ENCODE measurements at places on chromosomes 1 and 21.

DNA sequence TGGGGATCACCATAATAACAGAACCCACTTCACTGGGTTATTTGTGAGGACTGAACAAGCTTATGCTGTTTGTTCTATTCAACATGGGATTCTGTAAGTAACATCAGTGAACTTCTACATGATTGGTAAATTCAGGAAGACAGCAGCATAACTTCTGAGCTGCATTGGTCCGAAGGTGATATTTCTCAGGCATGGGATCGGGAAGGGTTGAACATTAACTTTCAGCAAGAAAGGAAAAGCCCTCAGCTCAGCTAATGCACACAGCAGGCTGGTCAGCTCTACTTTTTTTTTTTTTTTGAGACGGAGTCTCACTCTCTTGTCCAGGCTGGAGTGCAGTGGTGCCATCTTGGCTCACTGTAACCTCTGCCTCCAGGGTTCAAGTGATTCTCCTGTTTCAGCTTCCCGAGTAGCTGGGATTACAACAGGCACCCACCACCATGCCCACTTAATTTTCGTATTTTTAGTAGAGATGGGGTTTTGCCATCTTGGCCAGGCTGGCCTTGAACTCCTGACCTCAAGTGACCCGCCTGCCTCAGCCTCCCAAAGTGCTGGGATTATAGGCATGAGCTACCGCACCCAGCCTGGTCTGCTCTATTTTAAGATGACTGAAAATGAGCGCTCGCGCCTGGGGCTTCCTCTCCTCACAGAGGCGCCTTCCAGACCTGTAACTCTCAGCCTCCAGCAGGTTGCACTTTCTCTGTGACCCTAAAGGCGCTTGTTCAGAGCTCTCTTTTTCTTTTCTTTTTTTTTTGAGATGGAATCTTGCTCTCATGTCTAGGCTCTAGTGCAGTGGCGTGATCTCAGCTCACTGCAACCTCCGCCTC lies 42.2 kb downstream of the ECE1 start:
- no peak for DNase-seq

GRCh38 chr21:46452710-46453109 lies 6.0 kb upstream of the DIP2A start:
- DNase-seq = no peak

GRCh38 chr1:189623336-189623735 lies 854.3 kb downstream of the BRINP3 start:
- DNase-seq = no peak

- DNase-seq = no peak
Observed at GRCh38 chr1:173122958-173123852, 72.5 kb upstream of the TNFSF18 start.

DNA sequence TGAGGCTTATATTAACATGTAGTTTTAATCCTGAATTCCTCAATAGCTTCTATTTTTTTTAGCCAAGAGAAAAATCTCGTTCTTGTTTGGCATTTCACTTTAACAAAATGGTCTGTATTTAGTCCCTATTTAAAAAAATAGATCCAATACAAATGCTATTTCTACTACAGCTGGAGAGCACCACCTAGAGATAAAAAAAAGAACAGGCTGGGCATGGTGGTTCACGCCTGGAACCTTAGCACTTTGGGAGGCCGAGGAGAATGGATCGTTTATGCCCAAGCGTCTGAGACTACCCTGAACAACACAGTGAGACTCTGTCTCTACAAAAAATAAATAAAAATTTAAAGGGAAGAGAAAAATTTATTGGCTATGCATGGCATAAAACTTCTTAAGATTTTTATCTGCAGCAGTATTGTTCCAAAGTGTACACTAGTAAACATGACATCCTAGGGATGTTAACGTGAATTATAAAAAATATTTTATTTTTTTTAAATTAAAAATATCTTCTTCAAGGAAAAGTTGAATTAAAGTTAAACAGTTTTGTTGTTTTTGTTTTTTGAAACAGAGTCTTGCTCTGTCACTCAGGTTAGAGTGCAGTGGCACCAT lies 4.4 kb downstream of the ST7L start:
- no peak for DNase-seq

DNA sequence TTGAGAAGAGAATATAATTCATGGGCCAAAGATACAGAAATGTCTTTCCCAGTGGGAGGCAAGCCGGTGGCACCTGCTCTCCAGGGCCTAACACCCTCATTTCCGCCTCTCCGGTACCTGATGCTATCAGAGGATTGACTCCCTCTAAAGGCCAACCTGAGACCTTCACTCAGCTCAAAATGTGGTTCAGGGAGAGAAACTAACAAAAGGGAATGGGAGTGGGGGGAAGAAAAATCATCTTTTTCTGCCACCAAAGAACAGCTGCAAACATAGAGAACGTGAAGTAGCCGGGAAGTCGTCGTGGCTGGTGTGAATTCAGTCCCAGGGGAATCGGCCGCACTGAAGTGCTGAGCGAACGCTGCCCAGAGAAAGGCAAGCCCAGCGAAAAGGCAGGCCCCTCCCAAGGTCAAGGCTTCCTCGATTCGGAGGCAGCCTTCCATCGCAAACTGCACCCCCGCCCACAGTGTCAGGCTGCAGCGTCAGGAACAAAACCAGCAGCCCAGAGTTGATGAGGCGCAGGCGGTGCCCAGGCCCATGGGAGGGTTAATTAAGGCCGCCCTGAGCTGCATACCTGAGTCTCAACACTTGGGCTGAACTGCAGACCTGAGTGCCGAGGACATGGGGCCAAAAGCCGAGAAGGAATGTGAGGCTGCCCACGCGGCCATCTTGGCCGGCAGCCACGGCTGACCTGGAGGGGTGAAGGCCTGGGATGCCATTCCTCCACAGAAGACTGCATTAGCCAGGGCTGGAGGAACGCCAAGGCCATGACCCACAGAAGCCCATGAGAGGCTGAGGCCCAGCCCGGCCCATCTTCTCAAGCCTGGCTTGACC lies 160.2 kb downstream of the PSMG1 start:
- no peak for DNase-seq

DNA sequence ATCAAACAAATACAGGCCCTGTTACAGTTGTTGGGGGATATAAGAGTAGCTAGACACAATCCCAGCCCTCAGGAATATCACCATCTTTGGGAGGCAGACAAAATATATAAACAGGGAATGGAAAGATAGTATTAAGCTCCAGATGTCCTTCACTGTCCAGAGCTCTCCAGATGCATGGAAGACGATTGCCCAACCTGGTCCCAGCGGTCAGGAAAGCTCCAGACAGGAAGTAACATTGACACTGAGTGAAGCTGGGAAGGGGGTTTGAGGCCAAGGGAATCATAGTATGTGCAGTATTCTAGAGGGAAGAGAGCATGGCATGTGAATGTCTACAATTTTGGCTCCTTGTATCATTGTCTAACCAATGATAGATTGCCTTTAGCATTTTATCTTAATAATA lies 173.9 kb upstream of the HOOK1 start:
- no peak for DNase-seq

DNA sequence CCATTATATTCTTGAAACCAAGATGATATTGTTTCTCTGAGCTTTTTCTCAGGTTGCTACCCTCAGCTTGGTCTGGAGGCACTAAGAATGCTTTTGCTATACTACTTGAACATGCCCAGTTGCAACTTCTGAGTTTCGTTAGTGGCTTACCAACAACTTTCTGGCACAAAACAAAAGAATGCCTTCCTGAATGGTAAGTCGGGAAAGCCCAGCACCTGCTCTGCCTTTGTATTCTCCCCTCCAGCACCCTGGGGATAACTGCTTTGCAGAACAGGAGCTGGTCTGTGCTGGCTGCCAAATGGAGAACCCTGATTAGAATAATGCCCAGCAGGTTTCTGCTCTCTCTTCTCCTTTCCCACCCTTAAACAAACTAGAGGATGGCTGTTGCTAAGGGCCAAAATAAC lies 149.3 kb downstream of the TGFB2 start:
- no peak for DNase-seq
